Esophagus squamous epithelium (tissue), 5 donors: ENCODE measurements at places on chromosomes 12 and 14.

DNA sequence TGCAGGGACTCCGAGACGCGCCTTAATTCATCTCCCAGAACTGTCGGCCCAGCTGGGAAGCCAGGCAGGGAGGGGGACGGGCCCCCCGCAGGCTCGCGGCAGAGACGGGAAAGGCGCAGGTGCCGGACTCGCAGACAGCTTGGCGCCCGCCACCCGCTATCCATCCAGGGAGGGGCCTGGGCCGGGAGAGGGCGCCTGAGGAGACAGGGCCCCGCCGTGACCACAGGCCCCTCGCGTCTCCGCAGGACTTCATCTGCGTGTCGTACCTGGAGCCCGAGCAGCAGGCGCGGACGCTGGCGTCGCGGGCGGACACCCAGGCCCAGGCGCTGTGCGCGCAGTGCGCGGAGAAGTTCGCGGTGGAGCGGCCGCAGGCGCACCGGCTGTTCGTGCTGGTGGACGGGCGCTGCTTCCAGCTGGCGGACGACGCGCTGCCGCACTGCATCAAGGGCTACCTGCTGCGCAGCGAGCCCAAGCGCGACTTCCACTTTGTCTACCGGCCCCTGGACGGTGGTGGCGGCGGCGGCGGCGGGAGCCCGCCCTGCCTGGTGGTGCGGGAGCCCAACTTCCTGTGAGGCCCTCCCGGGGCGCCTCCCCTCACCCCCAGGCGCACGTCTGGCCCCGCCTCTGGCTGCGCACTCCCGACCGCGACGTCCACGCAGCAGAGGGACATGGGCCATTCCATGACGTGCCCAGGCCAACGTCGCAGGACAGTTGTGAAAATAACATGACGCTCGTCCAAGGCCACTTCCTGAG lies 60.6 kb downstream of the LGMN start:
- no peak for DNase-seq

DNA sequence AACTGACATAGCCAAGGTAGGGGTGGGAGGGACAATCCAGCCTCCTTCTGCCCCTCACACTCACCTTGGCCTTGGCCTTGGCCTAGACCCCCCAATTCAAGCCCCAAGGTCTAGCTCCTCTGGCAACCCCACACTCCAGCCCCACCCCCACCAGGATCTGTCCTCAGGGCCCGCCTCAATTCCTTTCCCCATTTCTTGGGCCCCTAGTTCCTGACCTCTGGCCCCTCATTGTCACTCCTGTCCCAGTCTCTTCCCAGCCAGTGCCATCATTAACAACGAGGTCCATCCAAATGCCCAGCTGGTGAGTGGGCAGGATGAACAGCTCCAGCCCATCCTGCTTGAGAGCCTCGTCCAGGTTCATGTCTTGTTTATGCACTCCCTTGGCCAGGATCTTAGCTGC lies 6.8 kb upstream of the GDF11 start:
- DNase-seq = no peak

DNA sequence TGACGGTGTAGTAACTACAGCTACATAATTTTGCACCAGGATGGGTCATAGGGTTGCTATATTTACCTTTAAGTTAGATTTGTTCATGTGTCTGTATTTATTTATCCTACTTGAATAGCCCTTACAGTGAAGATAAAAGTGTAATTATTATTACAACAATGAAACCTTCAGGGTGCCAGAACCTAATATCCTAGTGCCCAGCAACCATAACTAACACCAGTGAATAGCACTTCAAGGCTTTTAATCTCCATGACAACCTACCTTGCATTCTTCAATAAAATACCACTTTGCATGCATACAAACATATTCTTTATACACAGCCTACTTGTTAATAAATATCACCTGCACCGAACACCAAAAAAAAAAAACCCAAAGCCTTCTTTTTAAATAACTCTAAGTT lies 58.7 kb upstream of the G2E3 start:
- no peak for DNase-seq

DNA sequence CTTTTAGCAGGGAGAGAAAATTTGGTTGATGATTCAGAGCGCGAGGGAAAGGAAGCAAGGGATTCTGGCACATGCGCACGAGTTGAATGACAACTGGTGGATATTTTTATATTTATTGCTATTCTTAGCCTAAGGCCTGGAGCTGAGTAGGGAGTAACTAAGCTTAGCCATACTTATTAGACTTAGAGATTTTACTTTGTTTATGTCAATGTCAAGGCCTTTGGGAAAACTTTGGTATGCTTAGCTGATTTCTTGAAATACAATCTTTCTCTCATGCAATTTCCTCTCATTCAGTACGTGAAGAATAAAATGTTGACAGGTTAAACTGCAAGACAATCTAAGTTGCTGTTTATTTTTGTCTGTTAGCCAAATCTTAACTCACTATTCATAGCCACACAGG lies 101.1 kb downstream of the CRADD start:
- DNase-seq = no peak

GRCh38 chr12:58099476-58099875 lies 158.1 kb downstream of the ATP23 start:
- DNase-seq = no peak

- no peak for DNase-seq
Measured at GRCh38 chr12:106309671-106310505, 7.4 kb downstream of the TCP11L2 start.

GRCh38 chr12:113476176-113476986 lies 4.7 kb upstream of the LHX5 start:
- no peak for DNase-seq

DNA sequence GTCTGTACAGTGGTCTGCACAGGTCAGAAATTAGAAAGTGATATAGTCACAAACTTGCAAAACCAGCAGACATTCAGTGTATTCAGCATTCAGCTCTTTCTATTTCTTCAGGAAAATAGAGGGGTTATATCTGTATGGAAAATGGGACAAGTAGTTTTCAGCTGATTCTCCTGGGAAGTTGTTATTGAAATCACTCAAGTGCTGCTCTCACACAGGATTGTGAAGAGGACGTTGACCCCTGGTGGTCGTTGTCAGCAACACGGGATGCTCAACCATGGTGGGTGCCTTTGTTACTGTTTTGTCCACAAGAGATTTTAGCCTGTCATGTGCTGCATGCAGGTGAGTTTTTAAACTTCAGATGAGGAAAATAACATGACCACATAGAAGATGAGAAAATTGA lies 981.8 kb downstream of the TMEM121 start:
- no peak for DNase-seq
